ENCODE measurements at places on chromosomes 11 and 22.
A peak's percentile ranks its signal among the peaks of the same experiment; 100 is the strongest.

- no peak for DNase-seq
These were observed 23.2 kb downstream of the RTN4R start for GRCh38 chr22:20244691-20245576.

- no peak for DNase-seq
These were observed 109.8 kb downstream of the WNT11 start for GRCh38 chr11:76096552-76096951.

DNA sequence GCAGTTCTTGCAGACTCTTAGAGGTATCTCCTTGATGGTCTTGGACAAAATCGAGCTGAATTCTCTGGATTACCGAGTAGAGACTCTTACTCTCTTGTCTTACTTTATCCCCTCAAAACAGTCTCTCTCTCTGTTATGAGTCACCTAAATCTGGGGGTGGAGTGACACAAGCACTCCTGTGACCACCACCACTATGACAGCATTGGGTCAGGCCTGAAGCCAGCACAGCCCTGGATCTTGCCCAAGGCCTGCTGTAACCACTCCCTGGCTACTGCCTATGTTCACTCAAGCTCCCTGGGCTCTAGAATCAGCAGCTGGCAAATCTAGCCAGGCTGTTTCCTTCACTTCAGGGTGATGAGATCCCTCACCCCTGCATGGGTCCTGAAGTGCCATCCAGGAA lies 662.5 kb downstream of the LUZP2 start:
- DNase-seq, result no peak

DNA sequence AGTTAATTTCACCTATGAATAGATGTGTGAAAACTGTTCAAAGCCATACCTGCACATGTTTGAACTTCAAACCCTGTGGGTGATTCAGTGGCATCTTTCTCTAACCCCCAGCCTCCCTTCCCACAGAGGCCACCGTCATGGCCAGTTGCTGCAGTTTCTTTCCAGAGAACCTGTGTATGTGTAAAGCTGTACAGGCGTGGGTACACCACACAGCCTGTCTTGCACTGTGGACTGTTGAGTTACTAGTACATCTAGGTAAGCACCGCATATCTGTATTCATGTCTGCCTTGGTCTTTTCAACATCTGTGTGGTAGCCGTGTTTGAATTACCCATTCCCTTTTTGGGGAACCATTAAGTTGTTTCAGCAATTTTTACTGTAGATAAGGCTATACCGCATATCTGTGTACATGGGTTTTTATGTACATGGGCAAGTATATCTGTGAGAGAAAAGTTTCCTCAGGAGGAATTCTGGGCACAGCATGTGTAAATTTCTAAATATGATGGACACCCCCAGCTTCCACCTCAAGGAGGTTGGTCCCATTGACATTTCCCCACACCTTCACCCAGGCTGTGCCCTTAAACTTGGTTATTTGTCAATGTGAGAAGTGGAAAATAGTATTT lies 13.9 kb downstream of the NEAT1 start:
- no peak for DNase-seq

- DNase-seq, result peak; percentile 1
These were observed 789 bp downstream of the SPECC1L start for GRCh38 chr22:24271386-24271854.

DNA sequence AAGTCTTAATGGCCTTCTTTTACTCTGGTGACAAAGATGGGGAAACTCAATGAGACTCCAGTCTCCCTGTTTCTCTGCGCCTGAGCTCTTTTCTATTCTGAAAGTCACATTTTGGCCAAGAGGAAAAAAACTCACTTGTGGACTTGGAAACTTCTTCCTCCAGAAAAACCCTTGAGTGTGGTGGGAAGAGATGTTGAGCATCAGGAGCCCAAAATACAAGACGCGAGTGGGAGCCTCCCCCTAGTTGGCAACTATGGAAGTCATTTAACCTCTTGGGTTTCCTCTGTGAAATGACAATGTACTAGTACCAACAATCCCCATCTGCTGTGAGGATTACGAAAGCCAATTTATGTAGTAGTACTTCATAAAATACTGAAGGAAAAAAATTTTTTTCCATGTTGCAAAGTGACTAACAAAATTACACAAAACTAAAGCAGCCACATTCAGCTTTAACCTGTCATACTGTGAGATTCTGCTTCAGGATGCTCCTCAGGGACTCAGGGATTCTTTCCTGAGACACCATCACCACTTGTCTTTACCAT lies 524 bp upstream of the SLC25A17 start:
- peak; percentile 34 for DNase-seq

GRCh38 chr11:102780491-102780918 lies at the start of gene MMP10:
MMP10 (minus strand) TSS chr11:102780628; CDS start chr11:102780591, 37 bp downstream.
- peak; percentile 37 for DNase-seq

DNA sequence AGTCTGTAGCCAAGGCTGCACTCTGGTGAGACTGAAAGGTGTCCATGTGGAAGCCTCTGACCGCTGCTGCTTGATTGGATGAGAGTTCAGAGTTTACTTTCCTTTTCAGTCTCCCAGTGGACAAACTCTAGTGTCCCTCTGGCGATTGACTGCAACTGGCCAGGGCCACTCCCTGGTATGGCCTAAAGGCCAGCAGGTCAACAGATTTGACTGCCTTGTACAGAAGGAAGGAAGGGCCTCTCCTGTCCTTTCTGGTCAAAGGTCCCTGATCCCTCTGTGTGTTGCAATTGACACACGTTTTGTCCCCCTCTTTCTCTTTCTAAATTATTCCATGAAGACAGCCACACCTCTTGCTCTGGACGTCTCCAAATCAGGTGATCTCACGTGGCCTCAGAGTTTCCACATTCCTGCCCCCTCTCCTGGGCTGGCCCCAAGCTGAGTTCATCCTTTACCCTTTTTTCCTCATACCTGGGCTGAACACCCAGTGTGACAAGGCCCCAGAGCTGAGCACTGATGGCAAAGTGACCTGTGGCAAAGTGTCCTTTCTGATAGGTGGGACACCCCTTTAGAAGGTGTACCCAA lies 18.7 kb upstream of the FBLN1 start:
- no peak for DNase-seq

DNA sequence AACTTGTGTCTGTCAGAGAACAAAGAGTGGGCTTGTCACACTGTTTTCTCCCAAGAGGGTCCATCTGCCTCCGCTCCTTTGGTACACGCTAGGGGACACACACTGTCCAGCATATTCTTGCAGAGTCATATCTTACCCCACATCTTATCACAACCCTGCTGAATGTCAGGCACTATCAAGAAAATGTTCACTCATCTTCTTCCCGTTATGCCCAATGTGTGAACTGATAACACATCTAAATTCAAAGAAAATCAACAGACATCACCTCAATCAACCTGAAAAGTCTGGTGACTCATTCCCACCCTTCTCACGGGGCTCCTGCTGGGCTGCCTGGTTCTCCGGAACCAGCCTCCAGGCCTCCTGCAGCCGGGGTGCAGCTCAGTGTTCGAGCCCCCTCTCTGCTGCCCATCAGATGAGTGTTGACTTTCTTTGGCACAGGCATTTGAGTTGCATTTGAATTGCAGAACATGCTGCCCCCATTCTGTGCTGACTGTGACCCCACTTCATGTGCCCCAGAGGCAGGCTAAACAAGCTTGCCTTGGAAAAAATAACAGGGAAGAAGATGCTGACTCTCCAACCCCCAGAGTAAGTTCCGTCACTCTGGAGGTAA lies 19.4 kb downstream of the GRAP2 start:
- DNase-seq, result no peak
